ENCODE measurements at places on chromosomes 13 and 19.
A peak's percentile ranks its signal among the peaks of the same experiment; 100 is the strongest.

GRCh38 chr19:46784262-46785053, 3.9 kb downstream of the SLC1A5 start:
- DNase-seq: peak; percentile 90

DNA sequence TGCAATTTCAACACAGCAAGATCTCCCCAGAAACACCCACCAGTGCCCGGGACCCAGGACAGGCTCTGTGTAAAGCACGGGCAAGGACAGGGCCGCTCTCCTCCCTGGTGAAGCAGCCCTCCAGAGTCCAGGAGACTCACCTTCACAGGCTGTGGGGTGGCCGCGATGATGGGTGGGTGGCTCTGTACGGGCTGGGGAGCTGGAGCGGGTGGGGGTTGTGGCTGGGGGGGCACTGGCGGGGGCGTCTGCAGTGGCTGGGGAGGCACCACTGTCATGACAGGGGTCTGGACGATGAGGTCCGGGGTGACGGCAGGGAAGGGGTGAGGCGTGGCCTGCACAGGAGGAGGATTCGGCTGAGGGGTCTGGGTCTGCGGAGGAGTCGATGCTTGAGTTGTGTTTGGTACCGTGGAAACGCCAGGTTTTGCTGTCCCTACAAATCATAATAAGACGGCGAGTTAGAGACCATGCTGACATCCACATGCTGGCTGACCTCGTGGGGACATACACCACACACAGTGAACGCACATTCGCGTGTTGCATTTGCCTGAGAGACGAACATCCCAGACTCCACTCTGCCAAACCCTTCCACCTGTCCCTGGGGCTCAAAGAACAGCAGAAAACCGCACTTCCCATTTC, 33.1 kb upstream of the EPHX3 start:
- DNase-seq: no peak

DNA sequence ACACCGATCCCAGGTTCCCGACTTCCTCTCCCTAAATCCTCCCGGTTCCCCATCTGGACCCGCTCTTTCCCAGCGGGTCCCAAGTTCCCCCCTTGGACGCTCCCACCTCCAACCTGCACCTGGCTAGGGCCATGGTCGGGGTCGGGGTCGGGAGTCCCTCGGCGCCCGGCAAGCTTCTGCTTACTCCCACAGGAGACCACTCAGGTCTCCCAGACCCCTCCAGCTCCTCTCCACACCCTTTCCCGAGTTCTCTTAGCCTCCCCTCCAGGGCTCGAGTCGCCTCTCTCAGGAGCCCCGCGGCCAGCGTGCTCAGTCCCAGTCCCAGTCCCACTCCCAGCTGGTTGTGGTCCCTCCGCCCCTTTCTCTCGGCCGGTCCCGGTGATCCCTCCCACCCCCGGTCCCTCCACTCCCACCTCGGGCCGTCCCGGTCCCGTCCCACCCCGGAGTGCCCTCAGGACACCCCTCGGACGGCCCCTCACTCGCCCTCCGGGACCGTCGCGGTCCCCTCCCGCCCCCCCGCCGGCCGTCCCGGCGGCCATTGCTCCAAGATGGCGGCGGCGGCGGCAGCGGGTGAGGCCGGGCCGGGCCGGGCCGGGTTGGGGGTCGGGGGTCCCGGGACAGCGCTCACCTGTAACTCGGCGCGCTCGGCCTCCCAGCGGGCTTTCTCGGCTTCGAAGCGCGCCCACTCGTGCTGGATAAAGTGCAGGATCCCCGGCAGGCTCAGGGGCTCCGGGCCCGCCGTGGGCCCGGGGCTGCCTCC, at the start of gene FKRP:
Gene FKRP, plus strand, starts transcription at position 537 of the 760 bp plus-strand sequence. CDS start 9,394 bp downstream, outside the sequence.
- DNase-seq: peak; percentile 81

- no peak for DNase-seq
Measured at GRCh38 chr19:6047256-6047655, 63.0 kb downstream of the RFX2 start.

GRCh38 chr13:41611385-41611784, 154.0 kb downstream of the RGCC start:
- no peak for DNase-seq

DNA sequence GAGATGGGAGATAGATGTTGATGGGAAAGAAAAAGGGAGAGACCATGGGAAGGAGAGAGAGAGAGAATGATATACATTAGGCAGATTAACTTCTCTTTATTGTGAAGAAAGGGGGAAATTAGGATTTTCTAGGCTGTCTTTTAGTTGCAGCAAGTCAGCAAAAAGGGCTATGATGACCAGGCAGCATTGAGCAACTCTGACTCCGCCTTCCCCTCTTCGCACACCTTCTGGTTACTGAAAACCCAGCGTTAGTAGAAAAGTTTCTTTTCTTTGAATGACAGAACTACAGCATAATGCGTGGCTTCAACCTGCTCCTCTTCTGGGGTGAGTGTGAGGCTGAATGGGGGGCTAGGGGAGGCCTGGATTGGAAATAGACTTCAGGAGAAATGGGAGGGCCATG, at the start of gene ADGRE1:
Gene ADGRE1, plus strand, starts transcription at position 264 of the 400 bp plus-strand sequence. Its CDS starts 30 bp downstream, at position 294.
- no peak for DNase-seq

DNA sequence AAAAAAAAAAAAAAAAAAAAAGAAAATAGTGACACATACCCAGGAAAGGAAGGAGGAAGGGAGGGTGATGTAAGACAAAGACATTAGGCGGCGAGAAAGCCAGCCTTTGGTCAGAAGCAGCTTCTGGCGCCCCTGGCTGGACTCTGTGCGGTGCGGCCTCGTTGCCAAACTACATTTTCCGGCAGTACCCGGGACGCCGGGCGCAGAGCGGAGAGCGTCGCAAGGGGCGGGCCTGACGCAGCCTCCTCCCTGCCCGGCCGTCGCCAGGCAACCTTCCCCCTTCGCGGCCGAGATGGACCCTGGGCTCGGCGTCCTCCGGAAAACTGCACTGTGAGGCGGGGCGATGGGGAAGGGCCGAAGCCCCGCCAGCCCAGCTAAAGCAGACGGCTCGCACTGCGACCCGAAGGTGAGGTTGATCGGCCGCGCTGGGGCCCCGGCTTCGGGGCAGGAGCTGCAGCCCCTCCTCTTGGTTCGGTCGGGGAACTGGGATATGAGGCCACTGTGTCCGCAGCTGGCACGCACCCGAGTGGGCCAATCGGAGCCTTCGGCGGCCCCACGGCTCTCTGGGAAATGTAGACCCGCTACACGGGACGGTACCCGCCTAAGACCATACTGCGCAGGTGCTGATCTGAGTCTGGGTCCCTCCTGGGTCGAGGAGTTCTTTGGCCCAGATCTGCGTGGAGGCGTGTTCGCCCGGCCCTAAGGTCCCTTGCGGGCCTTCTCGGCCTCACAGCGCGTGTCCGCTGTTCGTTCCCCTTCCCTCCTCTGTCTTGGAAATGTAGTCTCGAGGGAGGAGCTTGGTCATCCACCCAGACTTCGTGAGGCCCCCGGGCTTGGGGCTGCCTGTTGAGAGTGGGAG, 2.3 kb upstream of the MZF1 start:
- DNase-seq: peak; percentile 92

DNA sequence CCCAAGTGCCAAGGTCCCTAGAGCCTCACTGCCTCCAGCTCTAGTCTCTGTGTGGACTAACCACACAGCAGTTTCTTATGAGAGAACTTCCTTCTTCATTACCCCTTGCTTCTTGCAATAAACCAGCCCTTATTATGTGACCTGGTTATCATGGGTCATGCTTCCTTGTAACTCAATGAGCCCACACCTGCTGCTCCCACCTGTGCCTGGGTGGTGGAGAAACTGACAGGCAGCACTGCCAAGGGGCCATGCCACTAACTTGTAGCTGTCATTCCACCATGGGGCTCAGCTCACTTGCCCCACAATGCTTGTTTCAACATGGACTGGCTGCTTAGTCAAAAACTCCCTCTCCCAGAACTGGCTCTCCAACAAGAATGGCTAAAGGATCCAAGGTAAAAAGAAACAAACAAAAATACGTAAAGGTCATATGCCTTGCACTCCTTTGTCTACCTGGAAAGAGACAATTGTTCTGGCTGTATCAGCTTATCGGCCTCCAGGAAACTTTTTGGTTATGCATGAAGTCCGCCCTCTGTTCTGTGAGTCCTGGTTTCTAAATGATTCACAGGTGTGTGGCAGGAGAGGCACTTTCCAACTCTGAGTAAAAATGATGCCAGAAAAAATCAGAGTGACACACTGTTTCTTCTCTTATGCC, 446.4 kb downstream of the COG6 start:
- DNase-seq: peak; percentile 72

- no peak for DNase-seq
Measured at GRCh38 chr13:65460136-65460535, 1770.0 kb downstream of the PCDH9 start.
